ENCODE measurements at places on chromosomes 1 and 21. TPM values are rescaled to one million over a fixed set of nuclear protein-coding genes. Genes with fewer than 3 reads are reported as not detected.

- DNase-seq, result no peak
Observed at GRCh38 chr21:35796844-35797243, 263.5 kb downstream of the SETD4 start.

GRCh38 chr1:85663382-85663781, 44.9 kb downstream of the ZNHIT6 start:
- DNase-seq, result no peak

The ACOT11 gene
- total RNA-seq, result 5.5 TPM

GRCh38 chr1:25748531-25749205, 51.3 kb upstream of the SELENON start:
- DNase-seq, result no peak

The OR2AK2 gene
- total RNA-seq, result not detected

- DNase-seq, result no peak
Observed at GRCh38 chr1:97770376-97770775, 150.5 kb downstream of the DPYD start.

- no peak for DNase-seq
Observed at GRCh38 chr1:110033421-110033820, 1.0 kb upstream of the STRIP1 start.

DNA sequence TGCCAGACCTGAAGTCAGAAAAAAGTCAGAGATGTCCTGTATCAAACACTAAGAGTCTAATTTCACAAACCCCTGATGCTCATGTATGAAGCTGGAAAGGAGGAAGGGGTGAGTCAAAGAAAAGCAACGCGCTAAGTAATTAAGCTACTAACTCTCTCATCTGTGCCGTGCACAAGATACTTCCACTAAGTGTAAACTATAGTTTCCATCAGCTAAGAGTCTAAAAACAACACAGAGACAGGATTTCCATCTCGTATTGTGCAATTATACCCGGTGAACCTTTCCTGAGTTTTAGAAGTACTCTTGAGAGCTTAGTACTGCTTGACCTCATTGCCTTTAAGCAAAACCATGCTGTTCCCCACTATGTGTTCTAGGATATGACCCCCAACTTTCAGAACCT, 19.0 kb downstream of the DNALI1 start:
- no peak for DNase-seq

The ANKRD45 gene
- 0.98 TPM for total RNA-seq

DNA sequence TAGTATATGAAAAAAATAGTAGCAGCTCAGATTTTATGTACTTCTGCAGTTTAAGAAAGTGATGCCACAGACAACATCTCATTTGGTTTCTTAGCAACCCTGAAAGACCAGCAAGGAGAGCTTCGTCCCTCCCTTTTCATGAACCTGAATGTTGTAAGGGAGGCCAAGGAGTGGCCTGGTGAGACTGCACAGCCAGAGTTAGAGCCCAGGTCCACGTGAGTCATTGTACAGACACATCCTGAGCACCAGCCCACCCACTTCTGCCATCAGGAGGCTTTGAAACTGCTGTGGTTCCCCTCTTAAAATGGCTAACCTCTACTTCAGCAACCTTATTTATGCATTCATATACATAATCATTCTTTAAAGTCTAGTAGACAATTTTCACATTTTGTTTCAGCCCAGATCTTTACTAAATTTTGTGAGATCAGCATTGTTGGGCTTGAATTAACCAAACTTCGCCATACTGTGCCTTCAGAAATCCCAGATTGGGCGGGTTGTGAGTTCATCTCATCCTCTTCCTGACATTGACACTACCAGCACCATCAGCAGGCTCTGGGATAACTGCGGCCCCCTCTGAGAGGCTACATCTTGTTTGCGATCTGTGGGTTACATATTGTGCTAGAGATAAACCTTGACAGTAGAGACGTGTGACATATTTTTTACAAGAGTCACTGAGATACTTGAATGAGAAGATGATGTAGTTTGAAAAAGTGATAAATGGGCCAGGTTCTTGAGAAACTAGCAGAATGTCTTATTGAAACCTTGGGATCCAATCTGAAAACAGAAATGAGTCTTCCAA, 106.7 kb downstream of the CAMTA1 start:
- no peak for DNase-seq

The PTPN22 gene
- 0.26 TPM for total RNA-seq

GRCh38 chr1:77605246-77606026, 77.0 kb downstream of the ZZZ3 start:
- no peak for DNase-seq

- DNase-seq, result peak; percentile 87
Observed at GRCh38 chr1:218874313-218874712, 299.4 kb upstream of the LYPLAL1 start.

DNA sequence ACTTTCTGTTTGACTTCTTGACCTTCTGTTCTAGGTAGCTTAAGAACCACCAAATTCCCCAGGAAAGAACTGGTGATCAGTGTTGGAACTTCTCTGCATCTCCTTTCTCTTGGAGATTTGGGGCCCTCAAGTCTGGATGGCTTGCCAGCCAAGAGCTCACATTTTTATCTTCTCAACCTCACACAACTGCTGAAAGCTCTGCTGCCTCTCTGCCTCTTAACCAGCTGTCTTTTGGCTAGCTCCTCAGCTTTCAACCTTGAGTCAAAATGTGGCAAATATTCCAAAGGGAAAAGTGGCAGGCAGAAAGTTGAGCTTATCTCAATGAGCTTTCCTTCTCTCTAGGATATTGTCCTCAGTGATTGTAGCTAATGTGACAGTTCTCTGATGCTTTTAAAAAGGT, 89.2 kb upstream of the CCDC190 start:
- no peak for DNase-seq

DNA sequence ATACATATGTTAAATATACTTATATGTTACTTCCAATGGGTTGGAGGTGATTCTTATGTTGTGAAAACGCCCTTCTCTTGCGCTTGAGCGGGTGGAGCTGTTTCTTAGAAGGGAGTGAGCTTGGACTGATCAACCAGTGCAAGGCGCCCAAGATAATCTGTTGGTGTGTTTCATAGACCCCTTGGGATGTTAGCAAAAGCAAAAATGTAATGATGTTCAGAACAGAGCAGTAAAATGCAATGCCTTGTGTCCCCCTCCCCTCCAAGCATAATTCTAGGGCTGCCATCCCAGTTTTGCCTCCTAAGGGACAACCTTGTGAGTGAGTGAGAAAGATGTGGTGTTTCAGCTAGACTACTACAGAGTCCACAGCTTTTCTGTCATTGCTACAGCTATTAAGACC, 6.2 kb upstream of the CD34 start:
- DNase-seq, result no peak

GRCh38 chr1:246760422-246761347, 36.5 kb downstream of the SCCPDH start:
- no peak for DNase-seq

DNA sequence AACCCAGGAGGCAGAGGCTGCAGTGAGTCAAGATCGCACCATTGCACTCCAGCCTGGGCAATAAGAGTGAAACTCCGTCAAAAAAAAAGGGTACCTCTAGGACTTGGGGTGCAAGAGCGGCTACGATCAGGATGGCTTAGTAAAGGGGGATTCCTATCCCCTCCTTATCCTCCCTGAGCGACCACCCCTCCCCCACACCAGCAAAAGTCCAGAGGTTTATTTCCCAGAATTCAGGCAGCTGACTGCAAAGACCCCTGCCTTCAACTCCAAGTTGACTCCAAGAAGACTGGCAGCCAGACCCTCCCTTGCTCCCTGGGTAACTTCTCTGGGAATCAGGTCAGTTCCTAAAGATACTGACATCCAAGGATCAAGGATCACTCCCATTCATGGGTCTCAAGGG, 12.4 kb upstream of the PRDM16 start:
- no peak for DNase-seq

The SLC35F3 gene
- 22.7 TPM for total RNA-seq

The MACO1 gene
- 20.1 TPM for total RNA-seq

GRCh38 chr1:164651351-164651951, 92.5 kb downstream of the PBX1 start:
- no peak for DNase-seq

DNA sequence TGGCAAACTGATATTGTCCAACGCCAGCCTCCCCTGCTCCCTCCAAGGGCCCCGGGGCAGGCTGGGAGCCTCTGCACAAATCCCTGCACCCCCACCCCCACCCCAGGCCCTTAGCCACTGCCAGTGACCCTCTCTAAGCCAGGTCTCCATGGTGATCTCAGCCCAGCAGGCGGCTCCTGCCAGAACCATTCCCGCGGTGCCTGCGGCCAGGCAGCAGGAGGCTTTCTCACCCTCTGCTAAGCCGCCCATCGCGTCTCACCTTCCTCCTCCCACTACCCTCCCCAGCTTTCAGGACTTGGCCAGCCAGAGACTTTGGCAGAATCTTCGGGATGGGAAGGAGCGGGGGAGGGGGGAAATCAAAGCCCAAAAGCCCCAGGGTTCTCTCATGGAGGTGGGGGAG, 46.8 kb upstream of the WASF2 start:
- DNase-seq, result no peak

DNA sequence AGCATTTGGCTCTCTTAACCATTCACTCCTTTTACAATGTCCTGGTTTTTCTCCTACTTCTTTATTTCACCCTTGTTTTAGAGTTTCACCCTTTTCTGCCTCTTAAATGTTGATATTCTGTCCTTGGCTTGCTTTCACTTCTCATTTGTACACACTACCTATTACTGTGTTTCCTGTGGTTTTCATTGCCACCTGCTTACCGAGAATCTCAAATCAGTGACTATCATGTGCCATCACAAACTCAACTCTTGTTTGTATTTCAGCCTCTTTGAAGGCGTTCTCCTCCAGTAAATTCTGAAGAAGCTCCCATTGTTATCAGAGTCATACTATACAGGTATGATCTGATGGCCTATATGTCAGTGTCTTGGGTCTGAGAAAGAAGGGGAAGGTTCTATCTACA, 65.7 kb downstream of the NPHS2 start:
- DNase-seq, result no peak

The CFHR2 gene
- not detected for total RNA-seq

The FH gene
- total RNA-seq, result 73.6 TPM

- no peak for DNase-seq
Observed at GRCh38 chr1:10979483-10979920, 33.0 kb upstream of the TARDBP start.

The GBP2 gene
- total RNA-seq, result 4.4 TPM

DNA sequence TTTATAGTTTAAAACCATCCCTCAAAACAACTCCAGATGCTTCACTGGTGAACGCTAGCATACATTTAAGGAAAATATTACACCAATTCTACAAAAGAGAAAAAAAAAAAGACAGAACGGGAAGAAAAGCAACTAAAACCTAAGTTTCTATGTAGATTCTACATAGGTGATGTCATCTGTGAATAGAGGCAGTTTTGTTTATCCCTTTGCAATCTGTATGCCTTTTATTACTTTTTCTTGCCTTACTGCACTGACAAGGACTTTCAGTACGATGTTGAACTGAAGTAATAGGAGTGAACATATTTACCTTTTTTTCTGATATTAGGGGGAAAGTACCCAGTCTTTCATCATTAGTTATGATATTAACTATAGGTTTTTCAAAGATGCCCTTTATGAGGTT, 101.7 kb upstream of the HAO2 start:
- no peak for DNase-seq

DNA sequence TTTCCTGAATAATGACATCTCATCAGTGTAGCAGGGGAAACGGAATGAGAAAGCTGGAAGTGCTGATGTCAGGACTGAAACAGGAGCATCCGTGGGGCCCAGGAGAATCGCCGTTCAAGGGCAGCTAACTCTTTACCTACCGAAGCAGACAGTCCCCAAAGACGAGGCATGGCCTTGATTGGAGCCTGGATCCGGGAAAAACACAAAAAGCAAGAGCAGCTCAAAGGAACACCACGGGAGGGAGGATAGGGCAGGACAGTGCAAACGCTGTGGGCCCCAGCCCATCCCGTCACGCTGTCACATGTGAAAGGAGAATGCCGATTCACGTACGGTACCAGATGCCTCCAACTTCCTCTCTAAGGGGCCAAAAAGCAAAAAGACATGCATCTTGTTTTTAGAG, 34.9 kb downstream of the WNT9A start:
- DNase-seq, result no peak

- DNase-seq, result no peak
Observed at GRCh38 chr1:39326836-39327235, 122.3 kb downstream of the MACF1 start.

GRCh38 chr1:158098256-158098655, 82.4 kb upstream of the CD1D start:
- no peak for DNase-seq

DNA sequence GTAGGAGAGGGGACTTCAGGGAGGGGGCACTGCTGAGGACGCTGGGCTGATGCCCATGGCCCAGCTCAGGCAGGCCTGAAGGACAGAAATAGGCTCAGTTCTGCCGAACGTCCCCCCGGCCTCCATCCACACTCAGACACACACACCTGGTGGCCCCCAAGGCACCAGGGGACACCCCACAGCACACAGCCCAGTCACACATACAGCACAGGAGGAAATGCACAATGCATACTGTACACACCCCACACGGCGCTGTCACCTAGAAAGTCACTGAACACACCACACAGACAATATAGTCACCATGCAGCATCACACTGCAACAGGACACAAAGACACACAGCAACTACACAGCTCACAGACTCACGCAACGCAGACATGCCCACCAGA, 562 bp downstream of the SYTL1 start:
- DNase-seq, result no peak
